Stimulated activated CD8-positive, alpha-beta memory T cell treated with anti-CD3 and anti-CD28 coated beads, Interleukin-12 subunit alpha, Interleukin-12 subunit beta, amount 100 ng/mL, for 1 hour (primary cell): ENCODE measurements at places on chromosomes 2 and 18.

DNA sequence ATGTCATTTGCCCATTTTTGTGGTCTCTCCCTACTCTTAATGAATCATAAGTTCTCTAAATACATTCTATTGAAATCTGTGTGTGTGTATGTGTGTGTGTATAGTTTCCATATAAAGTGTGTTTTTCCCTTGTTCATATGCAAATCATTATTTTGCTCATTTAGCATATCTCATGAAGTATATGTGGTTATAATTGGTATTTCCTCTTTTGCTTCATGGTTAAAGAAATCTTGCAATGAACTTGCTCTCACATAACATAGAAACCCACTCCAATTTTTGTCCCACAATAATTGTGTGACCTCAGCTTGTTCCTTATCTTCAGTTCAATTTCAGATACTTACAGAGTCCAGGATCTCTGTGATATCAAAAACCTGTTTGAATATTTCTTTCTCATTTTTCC lies 1.2 kb downstream of the CPO start:
- DNase-seq, result no peak

GRCh38 chr2:20465716-20466394 lies 19.0 kb downstream of the RHOB start:
- DNase-seq, result no peak

DNA sequence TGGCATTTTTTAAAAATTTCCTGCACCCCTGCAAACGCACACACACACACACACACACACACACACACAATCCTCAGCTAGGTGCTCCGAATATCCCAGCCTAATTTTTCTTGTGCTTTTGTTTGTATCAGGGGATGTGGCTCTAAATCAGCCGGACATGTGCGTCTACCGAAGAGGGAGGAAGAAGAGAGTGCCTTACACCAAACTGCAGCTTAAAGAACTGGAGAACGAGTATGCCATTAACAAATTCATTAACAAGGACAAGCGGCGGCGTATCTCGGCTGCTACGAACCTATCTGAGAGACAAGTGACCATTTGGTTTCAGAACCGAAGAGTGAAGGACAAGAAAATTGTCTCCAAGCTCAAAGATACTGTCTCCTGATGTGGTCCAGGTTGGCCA lies 1.8 kb downstream of the HOXD13 start:
- DNase-seq, result no peak

- DNase-seq, result no peak
Measured at GRCh38 chr2:240575101-240575965, 7.0 kb downstream of the RNPEPL1 start.

- DNase-seq, result no peak
Measured at GRCh38 chr2:215724146-215724545, 288.3 kb upstream of the FN1 start.

DNA sequence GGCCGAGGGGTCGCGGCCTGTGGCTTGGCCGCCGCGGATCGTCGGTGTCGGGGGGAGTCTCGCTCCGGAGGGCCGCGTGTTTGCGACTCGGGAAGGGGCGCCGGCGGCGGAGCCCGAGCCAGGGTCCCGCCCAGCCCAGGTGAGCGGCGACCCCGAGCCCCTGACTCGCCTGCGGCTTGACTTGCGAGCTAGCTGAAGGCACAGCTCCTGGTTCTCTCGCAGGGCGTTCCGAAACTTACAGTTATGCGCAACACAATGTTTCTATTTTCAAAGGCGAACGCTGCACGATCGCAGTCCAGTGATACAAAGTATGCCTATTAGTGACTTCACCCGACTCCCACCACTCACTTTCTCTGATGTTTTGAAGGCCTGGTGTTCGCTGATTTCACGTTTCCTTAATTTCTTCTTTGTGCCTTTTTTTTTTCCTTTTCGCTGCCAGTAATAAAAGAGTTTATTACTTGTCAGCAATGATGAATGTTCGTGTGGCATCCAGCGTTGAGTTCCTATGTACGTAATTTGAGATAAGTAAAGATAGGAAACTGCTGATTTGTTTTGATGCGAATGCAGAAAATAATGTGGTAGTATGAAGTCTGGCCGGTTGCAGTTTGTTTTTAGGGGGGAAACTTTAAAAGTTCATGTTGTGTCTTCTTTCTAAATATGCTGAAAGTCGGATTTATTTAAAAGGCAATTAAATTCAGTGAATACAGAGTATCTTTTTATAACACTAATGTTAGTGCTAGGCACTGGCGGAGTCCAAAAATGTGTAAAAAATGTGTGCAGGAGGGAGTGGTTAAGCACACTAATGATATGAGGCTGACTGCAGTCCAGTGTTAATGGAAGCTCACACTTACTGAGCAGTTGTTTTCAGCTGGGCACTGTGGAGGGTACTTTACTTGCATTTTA lies 706 bp downstream of the UBXN2A start:
- DNase-seq, result no peak

- no peak for DNase-seq
Measured at GRCh38 chr2:226849349-226849748, 13.5 kb downstream of the RHBDD1 start.

DNA sequence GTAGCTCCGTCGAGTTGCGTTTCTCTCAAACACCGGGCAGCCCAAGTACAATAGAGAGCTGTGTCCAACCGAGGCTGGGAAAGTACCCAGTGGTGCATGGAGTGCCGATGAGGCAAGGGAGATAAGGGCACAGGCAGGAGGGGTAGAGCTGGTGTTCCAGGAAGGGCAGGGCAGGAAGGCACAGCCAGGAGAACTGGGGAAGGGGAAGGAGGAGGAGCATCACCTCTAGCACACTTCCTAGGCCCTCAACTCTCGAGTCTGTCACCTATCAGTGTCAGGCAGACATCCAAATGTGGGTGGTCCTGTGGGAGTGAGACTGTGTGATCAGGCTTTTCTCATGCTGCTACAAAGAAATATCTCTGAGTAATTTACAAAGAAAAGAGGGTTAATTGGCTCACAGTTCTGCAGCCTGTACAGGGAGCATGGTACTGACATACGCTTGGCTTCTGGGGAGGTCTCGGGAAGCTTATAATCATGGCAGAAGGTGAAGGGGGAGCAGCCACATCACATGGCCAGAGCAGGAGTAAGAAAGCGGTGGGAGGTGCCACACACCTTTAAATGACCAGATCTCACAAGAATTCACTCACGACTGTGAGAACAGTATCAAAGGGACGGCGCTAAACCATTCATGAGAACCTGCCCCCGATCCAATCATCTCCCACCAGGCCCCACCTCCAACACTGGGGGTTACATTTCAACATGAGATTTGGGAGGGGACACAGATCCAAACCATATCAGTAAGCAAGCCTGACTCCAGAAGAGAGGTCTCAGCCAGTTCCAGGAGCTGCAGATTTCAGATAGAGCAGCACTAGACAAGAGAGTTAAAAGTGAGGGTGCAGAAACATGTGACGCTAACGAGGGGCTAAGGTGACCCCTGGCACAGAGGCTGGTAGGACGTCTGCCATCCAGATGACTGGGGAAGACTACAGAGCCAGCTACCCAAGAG lies 75.7 kb downstream of the MBOAT2 start:
- DNase-seq, result no peak

GRCh38 chr2:231991664-231992063 lies 30.2 kb downstream of the DIS3L2 start:
- no peak for DNase-seq

GRCh38 chr2:181752301-181752700 lies 72.0 kb upstream of the NEUROD1 start:
- no peak for DNase-seq

DNA sequence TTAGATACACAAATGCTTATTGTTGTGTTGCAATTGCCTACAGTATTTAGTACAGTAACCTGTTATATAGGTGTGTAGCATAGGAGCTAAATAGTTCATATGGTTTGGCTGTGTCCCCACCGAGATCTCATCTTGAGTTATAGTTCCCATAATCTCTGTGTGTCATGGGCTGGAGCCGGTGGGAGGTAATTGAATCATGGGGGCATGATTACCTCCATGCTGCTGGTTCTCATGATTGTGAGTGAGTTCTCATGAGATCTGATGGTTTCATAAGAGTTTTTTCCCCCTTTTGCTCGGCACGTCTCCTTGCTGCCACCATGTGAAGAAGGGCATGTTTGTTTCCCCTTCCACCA lies 190.5 kb upstream of the SESTD1 start:
- DNase-seq, result no peak

- no peak for DNase-seq
Measured at GRCh38 chr2:10490806-10491291, 42.7 kb upstream of the ODC1 start.

GRCh38 chr18:48836231-48836805 lies 114.4 kb downstream of the SMAD7 start:
- DNase-seq, result no peak

DNA sequence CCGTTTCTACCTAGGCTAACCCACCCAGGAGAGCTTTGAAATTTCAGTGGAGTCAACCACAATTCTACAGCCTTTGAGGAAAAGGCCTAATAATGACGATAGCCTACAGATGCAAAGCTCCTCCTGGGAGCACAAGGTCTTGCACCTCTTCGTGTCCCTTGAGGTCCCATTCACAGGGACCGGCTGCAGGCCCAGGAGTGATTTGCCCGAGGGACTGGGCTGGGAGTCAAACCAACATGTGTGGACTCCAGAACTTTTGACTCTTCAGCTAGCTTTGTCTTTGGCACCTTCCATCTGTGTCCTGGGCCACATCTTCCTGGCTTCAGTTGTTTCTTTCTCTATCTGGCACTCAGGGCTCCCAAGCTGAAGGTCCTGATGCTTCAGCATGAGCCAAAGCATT lies 76.5 kb downstream of the SMAD7 start:
- no peak for DNase-seq

DNA sequence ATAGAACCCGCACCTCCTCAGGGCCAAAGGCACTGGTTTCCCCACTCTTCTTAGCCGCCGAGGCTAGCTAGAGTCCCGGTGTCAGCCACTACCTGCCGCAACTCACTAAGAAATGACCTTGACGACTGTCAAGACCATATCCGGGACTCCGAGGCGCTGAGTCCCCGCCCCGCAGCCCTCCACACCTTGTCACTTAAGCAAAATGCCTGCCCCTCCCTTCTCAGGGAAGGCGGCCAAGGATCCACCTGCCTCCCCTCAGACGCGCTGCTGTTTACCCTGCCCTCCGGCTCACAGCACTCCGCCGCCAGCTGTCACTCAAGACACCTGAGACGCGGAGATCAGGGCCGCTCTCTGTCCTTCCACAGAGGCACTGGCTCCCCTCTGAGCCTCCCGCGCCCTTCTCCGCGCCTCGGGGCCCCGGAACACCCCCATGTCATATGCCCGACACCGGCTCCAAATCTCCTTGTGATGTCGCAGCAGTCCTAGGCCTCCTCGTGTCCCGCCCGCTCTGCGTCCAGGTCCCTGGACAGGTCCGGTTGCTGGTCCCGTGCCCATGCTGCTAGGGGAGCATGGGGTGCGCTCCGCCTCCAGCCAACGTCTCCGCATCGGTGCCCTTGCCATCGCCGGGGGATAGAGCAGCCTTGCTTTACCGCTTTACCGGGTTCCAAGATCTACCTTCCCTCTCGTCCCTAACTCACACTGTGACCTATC lies 32.5 kb upstream of the REG3G start:
- no peak for DNase-seq

DNA sequence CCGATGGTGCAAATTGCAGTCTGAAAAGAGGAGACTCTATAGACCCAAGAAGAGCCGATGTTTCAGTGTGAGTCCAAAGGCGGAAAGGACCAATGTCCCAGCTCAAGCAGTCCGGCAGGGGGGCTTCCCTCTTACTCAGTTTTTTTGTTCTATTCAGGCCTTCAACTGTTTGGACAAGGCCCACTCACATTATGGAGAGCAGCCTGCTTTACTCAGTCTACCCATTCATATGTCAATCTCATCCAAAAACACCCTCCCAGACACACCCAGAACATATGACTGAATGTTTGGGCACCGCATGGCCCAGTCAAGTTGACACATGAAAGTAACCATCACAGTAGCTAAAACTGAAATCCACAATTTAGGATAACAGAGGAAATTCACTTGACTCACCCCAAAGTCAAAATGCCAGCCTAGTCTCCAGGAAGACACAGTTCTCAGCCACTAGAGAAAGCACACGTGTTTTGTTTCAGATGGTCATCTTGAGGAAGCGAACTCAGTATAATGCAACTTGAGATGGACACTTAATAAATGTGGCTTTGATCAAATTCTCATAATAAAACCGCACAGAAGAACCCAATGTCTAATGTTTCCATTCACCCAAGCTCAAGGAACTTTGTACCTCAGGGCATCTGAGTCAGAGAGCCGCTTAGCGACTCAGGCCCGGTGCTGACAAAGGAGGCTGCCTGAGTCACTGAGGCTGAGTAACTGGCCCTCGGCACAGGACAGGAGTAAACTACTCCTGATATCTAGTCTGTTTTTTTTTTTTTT lies 2.4 kb downstream of the FHL2 start:
- no peak for DNase-seq

- DNase-seq, result no peak
Measured at GRCh38 chr2:9995059-9995458, 43.6 kb downstream of the GRHL1 start.

DNA sequence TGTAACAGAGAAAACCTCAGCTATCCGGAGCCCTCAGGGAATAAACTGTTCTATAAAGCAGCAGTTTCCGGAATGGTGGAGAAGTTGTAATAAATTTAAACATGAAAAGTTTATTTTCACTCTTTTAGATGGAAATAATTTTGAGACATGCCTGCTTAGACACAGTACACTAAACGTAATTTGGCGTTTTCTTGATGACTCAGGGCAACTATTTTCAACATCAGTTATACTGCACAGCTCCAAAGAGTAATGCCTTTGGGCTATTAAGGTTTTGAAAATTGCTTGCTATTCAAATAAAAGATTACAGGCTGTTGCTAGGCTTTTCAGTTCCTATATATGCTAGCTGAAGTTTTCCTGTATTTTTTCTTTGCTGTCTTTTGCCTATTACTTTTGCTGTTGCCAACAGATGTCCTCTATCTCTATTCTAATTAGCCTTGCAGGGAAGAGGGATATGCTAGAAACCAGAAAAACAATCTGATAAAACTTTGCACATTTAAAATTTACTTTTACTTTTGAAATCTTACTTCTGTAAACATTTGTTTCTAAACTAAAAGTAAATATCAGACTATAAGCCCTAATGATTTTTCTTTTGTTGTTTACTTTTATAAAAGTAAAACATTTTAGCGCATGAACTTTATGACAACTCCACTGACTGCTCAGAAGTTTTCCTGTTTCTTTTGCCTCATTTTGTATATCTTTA lies 113.4 kb upstream of the WDSUB1 start:
- DNase-seq, result no peak

DNA sequence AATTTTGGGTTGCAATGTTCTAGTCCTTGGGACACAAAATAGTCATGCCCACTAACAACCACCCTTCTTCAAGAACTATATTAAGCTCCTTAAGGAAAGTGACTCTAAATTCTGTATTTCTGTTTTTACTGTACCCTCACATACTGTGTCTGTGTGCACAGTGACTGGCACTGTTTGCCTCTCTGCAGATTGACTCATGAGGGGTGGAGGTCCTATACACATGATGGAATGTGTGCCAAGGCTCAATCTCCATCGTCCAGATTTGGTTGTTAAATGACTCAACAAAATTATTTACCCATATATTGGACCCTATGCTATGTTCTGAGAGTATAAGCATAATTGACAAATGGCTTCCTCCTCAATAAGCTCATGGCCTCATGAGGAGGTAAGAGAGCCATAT lies 126.6 kb upstream of the CWC22 start:
- DNase-seq, result no peak
